Cardiac fibroblast (primary cell): ENCODE measurements at places on chromosomes 7 and 10.

GRCh38 chr7:76356823-76357222 is 2.0 kb downstream of the YWHAG start:
- peak; percentile 64 for DNase-seq

GRCh38 chr7:8185926-8186683 is 75.9 kb downstream of the ICA1 start:
- no peak for DNase-seq

DNA sequence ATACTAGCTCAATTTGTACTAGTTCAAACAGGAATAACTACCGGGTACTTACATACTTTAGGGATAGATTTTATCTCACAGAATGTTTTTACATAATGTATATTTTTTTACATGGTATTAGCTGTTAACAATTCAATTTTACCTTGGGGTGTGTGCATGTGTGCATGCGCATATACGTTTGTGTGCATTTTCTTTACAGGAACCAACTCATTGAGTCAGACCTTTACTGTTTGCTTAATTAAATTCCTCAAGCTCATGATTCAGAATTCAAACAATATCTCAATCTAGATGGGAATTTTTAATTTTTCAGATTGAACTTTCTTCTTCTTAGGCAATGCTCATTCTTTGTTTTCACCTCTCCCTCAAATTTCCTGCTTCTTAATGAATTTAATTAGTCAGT is 24.7 kb upstream of the WASL start:
- DNase-seq: peak; percentile 16

- DNase-seq: no peak
These were observed 100.6 kb upstream of the DIP2C start for GRCh38 chr10:789831-790701.

GRCh38 chr10:119100434-119101238 is 3.3 kb upstream of the DENND10 start:
- DNase-seq: peak; percentile 33

DNA sequence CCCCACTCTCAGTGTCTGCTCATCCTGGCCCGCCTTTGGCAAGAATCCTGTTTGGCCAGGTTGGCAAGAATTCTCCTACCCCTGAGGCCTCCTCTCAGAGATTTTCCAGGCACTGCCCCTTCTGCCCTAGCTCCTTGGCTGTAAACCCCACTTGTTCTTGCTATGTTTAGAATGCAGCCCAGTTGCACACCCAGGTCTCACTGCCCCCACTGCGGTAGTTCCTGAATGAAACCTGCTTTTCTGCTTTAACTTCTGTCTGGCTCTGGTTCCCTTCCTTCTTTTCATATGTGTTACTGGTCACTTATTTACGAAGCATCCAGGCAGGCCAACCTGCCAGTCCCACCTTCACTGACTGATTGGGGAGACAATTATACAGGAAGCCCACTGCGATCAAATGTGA is 576.9 kb downstream of the GLRX3 start:
- DNase-seq: no peak

DNA sequence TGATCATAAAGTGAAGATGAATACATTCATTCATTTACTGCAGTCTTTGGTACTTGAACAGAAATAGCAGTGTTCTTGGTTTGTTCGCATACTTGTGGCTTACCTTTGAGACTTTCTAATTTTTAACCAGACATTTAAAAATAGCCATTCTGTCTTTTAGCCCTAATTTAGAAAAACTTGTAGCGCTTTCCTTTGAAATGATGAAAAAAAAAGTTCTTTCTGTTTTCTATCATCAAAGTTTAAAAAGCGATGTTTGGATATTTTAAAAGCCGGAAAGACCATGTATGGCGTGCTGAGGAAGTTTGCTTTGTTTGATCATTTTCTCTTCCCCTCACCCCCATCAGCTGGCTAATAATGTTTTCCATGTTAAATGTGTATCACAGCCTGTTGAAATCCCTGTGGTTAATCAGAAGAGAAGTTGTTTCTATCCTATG is 116.3 kb downstream of the CUX1 start:
- no peak for DNase-seq

DNA sequence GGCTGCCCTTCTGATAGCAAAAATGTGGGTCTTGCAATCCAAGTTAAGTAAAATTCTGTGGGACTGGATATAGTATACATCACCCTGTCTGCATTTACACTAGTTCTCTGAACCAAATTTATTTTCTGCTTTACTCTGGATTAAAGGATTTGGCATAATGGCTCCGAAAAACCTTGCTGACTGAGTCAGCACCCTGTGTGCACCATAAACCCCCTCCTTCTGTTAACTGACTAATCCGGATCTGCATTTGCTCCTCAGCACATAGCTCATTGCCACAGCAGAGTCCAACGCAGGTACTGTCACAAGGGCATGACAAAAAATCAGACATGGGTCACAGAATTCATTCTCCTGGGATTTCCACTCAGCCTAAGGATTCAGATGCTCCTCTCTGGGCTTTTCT is 1.3 kb downstream of the OR2A5 start:
- no peak for DNase-seq

DNA sequence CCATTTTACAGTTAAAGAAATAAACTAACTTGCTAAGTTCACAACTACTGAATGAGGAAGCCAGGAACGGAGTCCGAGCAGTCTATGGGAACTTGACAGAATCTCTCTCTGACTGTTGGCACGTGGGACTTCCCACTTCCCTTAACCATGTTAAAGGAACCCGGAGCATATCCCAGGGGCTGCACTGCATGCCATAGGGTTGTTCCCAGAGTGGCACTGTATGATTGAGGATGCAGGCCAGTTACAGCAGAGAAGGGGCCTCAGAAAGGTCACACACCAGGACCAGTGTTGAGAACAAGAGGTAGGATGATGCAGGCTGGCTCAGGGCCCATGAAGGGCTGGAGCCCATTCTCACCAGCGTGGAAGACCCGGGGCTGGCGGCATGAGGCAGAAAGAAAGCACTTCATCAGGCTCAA is 201.8 kb downstream of the NSUN6 start:
- DNase-seq: no peak

DNA sequence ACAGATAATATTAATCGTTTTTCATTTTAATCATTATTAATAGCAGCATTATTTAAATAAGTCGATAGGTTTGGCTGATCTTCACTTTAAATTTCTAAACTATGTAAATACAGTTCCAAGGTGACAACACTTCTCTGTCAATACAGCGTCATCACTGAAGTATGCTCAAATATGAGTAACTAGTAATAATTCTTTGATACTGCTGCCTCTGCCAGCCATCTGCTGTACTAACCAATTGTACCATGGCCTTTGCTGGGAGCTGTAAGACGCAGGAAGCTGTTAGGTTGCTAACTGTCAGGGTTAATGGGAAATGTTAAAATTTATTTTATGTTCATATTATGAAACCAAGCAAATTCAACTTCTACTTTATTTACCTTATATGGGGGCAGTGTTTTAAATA is 1650.5 kb upstream of the LRRTM3 start:
- DNase-seq: no peak

GRCh38 chr10:79159785-79160184 is 91.0 kb downstream of the ZMIZ1 start:
- DNase-seq: peak; percentile 81

DNA sequence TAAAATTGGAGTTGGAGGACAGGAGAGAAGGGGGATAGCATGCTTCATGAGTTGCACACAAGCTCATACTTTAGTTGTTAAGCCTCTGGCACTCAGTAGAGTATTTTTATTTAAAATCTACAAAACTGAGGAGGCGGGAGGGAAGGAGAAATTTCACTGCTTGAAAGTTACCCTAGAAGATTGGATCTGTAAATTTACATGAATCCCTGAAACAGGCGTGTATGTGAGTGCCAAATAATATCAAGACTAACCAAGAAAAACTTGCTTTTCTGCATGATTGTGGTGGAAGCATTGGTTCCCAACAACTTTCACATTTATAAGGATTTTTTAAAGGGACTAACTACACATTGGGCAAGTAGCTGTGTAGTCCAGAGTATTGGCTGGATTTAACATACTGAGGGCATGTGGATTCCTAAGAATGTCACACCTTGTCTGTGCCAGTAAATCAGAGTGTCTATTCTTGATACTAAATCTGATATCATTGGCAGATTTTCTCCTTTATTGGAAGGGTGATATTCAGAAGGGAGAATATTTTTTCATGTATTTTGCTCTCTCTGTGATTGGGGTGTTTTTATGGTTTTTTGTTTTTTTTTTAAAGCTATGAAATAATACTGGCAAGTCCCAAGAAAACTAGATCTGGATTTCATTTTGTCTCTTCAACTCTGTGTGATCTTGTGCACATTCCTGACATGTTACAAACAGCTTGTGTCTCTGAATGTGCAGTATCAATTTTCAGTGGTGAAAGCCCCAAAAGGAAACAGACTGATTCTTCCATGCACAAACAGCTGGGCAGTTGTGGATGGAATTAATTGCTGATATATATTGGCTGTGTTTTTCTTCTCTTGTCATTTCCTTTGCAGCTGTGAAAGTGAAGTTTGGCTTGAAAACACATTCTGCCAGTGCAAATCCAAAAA is 67.2 kb downstream of the ADD3 start:
- peak; percentile 87 for DNase-seq

DNA sequence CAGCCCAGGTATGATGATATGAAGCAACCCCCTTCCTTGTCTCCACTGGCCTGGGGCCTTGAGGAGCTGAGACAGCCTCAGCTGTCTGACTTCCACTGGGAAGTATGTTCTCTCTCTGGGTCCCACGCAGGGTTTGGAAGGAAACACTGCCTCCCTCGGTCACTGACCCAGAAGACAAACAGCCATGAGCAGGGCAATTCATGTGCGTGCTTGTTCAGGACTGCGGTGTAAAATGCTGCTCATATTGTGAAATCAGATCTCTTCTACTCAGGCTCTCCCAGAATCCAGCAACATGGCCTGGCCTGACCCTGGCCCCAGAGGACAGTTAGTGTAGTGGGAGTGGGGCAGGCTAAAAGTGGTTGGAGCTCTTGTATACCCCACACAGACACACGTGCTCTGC is 2.8 kb downstream of the CLCN1 start:
- DNase-seq: peak; percentile 75

DNA sequence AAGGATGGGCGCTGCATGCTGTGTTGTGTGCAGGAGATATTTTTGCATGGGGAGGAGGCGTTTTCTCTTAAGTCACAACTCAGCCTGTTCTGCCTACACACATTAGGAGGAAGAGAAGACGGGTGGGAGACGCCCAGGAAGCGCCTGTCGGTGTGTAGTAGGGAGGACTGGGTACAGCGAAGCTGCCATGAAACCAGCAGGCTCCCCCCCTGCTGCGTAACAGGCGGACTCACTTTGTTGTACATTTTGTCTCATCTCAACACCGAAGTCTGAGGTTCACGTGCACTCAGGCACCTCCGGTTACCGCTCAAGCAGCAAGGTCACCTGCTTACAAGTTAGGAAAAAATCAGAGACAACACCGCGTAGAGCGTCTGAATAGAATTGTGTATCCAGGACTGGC is 56.3 kb downstream of the CRTAC1 start:
- no peak for DNase-seq

GRCh38 chr10:15370212-15370855 is 755 bp downstream of the FAM171A1 start:
- peak; percentile 30 for DNase-seq

DNA sequence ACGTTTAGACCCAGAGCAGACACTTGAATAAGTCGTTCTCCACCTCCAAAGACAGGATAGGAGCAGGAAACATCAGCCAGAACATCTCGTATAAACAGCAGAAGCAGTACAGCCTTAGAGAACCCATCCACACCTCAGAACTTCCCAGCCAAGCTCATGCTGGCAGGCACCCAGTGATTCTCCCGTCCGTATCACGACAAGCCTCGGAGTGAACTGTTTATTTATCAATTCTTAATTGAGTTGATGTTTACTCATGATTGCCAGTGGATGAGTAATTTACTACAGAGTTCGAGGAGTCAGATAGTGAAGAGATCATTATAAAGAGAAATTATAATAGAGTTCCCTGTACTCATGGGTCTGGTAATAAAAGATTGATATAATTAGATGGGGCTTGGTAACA is 811.5 kb downstream of the LRMDA start:
- DNase-seq: no peak

DNA sequence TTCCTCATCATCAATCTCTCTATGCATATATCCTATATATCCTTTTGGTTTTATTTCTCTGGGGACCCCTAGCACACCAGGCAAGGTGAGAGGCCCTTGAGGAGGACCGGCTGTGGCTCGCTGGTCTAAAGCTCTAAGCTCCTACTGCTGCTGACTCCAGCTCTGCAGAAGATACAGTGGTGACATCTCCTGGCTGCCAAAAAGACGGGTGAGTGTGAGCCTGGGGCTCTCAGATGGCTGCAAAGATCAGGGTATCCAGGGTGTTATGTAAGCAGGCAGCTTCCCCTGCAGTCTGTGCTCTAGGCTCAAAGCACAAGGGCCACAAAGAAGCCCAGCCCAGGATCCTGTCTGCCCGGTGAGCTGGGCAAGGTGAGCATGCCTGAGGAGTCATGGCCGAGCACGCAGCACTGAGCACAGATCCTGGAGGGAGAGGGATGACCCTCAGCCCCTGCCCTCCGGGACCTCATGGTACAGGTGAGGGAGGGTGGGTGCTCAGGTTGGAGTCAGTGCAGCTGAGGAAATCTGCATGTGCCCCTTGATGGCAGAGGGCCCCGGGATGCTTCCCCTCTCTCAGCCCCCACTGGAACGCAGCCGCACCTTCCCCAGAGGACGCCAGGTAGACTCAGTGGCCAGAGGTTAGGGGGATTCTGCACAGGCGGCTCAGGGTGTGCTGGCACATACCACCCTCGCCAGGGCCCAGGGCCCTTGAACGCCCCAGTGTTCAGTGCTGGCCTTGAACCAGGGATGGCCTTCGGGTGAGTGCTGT is 95.4 kb upstream of the INSIG1 start:
- no peak for DNase-seq

DNA sequence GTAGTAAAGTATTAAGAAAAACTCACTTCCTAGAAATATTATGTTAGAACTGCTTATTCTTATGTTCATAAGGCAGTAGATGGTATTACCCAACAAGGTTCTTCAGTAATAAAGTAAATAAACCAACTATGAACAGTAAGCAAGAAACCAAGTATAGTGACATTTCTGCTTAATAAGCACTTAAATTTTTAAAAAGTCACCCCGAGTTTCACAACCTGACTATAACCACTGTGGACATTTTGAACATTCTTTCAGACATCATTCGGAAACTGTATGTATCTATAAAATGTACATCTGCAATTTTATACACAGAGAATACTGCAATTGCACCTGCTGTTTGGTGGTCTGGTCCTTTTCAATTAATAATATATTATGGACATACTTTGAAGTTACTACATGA is 1073.6 kb downstream of the XPNPEP1 start:
- DNase-seq: no peak

DNA sequence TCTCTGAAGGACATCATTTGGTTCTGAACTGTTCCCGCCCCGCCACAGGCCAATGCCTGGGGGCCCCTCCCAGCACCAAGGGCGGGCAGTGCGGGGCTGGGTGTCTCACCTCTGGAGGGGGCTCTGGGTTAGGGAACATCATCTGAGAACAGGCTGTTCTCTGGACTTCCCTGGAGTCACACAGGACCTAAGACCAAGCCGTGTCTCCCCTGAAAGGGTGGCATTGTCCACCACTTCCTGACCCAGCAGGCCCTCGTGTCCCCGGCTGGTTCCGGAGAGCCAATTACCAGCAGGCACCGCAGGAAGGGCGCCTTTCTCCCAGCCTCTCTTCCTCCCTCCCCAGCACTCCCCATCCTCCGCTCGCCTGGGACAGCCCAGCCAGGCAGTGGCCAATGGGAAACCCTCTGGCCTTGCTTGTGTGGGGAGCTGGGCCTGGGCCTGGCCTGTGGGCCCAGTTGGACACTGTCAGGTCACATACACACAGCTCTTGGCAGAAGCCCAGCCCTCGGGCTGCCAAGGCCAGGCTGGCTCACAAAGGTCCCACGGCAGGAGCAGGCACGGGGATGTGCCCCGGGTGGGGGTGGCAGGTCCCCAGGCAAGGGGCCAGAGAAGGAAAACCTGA is 119.5 kb downstream of the SPDYE5 start:
- peak; percentile 4 for DNase-seq

GRCh38 chr10:46062723-46063428 is 16.8 kb upstream of the MSMB start:
- DNase-seq: no peak
